ENCODE measurements at places on chromosomes 4 and X.

DNA sequence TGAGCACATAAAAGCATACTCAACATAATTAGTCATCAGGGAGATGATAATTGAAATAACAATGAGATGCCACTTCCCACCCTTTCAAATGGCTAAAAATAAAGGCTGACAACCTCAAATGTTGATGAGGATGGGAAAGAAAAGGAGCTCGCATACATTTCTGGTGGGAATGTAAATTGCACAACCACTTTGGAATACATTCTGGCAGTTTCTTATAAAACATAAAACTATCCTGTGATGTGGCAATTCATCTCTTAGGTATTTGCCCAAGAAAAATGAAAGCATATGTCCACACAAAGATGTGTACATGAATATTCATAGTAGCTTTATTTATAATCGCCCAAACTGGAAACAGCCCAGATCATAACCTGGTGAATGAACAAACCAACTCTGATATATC is 687 bp upstream of the ZNF275 start:
- DNase-seq: no peak

DNA sequence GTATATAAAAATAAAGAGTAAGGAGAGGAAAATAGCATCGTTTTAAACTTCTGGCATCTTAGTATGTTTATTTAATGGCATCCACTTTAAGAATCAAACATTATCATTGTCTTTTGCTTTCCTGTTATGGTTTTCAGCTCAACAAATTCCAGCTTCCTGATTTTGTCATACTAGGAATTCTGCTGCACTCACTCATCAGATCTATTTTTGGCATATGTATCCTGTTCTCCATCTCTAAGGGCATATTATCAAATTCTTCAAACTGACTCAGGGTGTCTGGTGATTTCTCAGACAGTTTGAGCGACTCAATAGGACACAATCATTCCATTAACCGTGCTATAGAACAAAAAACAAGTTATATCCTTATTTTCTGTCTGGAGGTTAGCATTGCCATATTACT is 248.5 kb upstream of the DIAPH2 start:
- DNase-seq: peak; percentile 7

GRCh38 chr4:158036998-158037397 is 135.8 kb downstream of the GASK1B start:
- no peak for DNase-seq

DNA sequence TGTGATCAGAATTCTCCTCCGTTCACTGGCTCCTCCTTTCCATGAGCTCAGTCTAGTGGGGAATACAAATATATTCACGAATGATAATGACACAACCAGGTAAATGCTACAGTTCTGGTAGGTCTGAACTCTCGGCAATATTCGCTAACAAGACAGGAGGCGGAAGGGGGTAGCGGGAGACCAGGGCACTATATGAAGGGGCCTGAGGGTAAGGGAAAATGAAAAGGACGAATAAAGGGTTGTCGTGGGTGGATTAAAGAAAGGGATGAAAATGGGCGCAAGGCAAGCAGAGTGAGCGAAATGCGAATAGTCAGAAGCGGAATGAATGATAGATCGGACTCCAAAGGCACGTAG is 743 bp downstream of the NKAP start:
- no peak for DNase-seq

- DNase-seq: no peak
Observed at GRCh38 chr4:161320377-161320776, 843.4 kb downstream of the FSTL5 start.

- DNase-seq: no peak
Observed at GRCh38 chr4:126772662-126773061, 860.1 kb upstream of the INTU start.
